Activated T-helper 1 cell treated with Interleukin-2 at 50 U/mL for 16 hours (primary cell): ENCODE measurements at places on chromosomes 11 and 22.

GRCh38 chr11:1639102-1639620 lies 9.6 kb downstream of the KRTAP5-5 start:
- DNase-seq: no peak

GRCh38 chr11:19117760-19118097 lies 761 bp downstream of the ZDHHC13 start:
- DNase-seq: no peak

- no peak for DNase-seq
Measured at GRCh38 chr22:45398214-45398613, 15.2 kb downstream of the SMC1B start.

- DNase-seq: no peak
Measured at GRCh38 chr11:68757711-68758110, 6.4 kb upstream of the TESMIN start.

DNA sequence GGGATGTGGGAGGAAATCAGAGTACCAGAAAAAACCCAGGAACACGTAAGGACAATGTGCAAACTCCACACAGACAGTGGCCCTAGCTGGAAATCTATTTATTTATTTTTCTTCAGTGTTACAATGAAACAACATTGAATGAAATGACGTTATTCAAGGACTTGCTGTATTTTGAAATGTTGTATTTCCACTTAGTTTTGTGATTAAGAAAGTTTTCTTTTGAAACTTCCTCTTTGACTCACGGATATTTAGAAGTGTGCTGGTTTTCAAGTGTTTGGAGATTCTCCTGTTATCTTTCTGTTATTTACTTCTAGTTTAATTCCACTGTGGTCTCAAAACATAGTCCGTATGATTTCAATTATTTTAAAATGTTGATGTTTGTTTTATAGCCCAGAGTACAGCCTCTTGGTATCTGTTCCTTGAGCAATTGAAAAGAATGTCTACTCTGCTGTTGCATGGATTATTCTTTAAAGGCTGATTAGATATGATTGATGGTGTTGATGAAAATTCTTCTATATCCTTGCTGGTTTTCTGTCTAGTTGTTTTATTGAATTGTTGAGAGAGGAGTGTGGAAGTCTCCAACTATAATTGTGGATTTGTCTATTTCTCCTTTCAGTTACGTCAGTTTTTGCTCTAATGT lies 141.0 kb downstream of the ARHGAP20 start:
- DNase-seq: no peak

DNA sequence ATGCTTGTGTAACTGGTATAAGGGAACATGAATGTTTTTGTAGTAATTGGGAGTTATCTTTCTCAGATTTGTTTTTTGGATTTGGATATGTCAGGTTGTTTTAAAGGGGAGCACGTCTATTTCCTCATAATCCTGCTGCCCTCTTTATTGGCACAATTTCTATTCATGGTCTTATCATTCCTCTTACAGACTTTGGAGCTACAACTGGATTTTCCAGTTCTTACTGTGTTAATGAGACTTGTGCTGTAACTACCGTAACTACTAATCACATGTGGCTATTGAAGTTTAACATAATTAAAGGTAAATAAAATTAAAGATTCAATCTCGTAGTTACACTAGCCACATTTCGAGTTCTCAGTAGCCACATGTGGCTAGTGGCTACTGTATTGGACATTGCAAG lies 1.9 kb downstream of the FDX1 start:
- DNase-seq: no peak

DNA sequence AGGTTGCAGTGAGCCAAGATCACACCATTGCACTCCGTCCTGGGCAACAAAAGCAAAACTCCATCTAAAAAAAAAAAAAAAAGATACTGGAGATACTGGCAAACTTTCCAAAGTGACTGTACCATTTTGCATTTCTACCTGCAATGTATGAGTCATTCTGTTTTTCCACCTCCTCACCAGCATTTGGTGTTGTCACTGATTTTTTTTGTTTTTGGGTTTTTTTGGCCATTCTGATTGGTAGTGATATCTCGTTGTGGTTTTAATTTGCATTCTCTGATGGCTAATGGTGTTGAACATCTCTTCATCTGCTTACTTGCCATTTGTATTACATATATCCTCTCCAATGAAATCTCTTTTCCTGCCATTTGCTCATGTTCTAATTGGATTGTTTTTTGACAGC lies 12.0 kb upstream of the RBX1 start:
- no peak for DNase-seq

DNA sequence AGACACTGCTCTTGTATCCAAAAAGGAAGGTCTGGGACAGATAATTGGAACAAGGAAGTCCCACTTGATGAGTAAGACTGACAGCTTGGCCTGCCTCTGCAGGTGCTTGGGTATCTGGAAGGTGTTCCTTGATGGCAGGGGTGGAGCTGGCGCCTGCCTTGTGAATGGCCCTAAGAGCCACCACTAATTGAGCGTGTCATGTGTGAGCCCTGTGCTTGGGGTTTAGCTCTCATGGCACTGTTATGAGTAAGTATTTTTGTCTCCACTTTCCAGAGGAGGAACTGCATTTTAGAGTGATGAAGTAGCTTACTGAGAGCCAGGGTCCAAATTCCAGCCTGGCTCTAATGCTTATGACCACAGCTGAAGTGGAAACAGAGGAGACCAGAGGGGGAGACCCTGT lies 71.2 kb upstream of the NECTIN1 start:
- DNase-seq: no peak

DNA sequence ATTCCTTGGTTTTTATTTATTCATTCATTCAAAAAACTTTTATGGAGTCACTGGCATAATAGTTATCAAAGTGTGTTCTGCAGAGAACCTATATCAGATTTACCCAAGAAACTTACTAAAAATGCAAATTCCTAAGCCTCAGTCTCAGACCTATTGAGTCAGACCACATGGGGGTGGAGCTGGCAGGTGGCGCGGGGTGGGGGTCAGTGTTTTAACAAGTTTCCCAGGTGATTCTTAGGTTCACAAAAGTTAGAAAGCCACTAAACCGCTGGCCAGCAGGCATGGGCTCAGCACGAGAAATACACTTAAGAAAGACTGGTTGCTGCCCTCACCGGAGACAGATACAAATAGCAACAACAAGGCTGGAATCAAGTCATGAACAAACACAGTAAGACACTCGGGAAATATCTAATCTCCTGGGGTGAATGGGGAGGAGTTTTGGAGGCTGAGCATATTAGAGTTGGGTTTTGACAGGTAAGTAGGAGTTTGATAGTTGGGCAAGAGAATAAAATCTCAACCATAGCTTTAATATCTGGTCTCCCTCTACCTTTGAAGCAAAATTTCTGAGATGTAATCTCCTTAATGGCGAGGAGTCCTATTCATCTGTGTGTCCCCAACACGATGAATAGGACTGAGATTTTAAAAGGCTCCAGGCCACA lies 167.5 kb upstream of the NECTIN1 start:
- DNase-seq: no peak

DNA sequence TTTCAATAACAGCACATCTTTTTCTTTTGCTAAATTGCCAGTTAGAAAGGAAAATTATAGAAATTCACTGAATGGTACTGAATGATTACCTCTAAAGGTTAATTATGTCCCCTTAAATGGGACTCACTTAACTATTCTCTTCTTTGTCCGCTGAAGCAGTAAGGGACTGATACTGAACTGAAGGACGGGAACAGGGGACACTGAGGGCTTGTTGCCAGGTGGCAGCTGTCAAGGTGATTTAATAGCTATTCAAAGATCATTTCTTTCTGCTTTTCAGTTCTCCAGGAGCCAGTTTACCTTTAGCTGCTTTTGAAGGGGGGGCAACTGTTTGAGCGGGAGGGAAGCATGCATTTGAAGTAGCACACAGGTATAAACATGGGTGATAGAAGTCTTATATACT lies 325.4 kb upstream of the CCDC90B start:
- DNase-seq: no peak

DNA sequence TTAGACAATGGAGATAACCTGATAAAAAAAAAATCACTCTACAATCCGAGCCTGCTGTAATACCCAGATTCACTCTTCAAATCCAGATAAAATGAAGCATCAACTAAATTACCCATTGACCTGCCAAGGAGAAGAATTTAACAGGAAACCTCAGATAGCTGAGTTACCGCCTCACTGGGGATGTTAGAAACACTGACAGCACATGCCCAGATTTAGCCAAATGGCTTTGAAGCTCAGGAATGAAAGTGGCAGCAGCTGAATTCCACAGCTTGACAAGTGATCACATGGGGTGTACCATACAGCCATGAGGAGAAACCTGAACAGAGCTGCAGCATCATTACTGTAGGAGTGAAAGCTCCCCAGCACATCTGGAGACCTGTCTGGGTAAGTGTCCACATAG lies 807.6 kb downstream of the DLG2 start:
- no peak for DNase-seq

DNA sequence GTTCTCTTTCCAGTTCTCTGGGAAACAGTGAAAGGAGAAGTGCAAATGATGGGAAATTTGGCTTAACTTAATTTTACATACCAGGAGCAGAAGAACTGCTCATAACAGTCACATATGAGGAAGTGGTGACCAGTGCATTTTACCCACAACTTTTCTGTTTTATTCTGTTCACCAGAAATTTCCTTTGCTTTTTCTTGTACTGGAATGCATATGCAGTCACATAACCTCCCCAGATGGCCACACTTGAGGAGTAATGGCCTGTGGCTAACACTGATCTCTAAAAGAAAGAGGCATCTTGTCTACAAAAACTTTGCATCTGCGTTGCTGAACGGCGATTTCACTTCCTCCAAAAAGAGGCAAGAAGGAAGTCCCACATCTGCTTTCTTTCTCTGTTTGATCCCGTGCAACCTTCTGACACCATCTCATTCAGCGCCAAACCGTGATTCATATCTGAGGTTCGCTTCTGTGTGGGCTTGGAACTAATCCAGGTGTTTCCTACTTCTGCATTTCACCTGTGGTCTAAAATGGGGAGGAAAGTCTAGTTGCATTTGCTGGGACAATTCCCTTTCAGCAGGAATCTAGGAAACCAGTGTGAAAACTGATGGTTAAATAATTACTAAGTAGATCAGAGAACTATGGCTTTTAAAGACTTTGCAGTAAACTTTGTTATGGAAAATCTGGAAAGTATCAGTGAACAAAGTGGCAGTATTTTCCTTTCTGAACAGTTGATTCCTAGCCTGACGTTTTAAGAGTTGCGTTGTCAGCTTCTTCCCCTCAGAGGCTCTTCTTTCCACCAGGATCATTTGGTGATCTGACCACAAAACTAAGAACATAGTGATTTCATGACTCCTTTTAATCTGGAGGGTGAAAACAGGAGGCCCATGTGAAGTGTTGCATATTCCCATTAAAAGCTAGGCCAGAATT lies 4.2 kb upstream of the MPEG1 start:
- no peak for DNase-seq

DNA sequence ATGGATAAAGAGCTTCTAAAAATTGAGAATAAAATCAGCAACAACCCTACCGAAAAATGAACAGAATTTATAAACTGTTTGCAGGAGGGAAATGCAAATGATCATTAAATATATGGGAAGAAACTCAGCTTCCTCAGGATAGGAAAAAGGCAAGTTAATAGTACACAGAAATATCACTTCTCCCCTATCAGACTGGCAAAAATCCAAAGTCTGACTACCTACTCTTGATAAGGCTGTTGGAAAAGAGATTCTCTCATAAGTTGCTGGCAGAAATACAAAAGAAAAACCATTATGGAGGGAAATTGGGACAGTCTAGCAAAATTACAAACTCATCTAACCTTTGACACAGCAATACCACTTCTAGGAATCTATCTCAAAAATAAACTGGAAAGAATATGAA lies 100.9 kb upstream of the LDLRAD3 start:
- no peak for DNase-seq

- no peak for DNase-seq
Measured at GRCh38 chr11:112583261-112583893, 322.7 kb upstream of the PLET1 start.

DNA sequence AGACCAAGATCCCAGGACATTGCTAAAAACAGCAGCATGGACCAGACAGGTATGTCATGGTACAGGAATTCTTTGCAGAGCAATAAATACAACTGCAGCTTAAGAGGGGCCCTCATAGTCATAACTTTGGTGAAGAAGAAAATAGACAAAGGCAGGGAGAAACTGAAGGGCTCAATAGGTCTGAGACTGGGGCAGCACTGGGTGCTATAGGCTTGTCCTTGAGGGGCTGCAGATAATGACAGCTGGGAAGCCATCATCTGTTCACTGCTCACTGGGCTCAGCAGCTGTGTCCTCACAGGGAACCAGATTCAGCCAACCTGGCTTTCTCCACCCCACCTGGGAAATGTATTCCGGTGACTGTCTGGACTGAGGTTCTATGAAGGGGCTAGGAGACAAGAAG lies 68.4 kb downstream of the ZNF280B start:
- DNase-seq: no peak

- DNase-seq: no peak
Measured at GRCh38 chr11:100882957-100883356, 195.9 kb downstream of the ARHGAP42 start.

DNA sequence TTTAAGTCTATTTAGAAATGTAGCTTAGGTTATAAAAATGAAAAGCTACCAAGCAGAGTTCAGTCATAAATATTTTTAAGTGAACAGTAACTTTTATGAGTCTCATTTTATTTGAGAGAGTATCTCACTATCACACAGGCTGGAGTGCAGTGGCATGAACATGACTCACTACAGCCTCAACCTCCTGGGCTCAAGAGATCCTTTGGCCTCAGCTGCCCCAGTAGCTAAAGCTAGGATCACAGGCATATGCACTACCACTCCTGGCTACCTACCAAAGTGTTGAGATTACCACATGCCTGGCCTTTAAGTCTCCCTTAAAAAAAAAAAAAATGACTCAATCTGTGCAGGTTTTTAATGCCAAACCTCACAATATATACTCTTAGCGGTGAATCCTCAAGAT lies 34.7 kb upstream of the CLNS1A start:
- no peak for DNase-seq

DNA sequence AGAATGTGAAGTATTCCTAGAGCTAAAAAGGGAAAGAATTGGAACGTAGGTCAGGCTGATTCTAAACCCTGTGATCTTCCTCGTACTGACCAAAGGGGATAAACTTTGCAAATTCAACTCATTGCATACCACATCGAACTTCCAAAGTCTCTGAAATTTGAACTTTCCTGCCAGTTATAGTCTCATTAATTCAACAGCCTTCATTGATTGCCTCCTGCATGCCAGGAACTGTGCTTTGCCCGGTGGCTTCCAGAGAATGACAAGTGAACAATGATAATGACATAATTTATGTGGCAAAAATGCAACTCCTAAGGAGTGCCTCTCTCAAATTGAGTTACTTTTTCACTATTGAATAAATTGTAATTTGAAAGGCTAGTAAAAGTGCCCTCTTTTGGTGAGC lies 107.7 kb upstream of the LDLRAD3 start:
- no peak for DNase-seq
